Right ventricle myocardium superior (tissue), 1 donor: ENCODE measurements at places on chromosomes 1 and 21. TPM values are rescaled to one million over a fixed set of nuclear protein-coding genes. Genes with fewer than 3 reads are reported as not detected.

DNA sequence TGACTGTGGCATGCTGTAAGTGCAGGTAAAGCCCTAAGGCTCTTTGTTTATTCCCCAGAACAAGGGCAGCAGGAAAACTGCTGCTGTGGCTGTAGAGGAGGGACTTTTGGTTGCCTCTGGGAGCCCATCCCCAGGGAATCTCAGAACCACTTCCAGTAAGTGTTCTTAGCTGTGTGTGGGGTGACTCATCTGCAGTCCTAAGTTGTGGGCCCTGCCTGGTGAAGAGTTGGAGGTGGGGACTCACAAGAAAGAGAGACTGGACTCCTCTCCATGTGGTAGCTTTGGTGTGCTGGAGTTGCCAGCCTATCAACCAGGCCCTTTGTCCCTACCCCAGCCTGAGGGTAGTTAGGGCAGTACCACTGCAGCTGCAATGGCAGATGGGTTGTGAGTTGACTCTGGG lies 24.0 kb upstream of the DENND1B start:
- DNase-seq, result no peak

The UCK2 gene
- total RNA-seq, result 6.2 TPM

- no peak for DNase-seq
Measured at GRCh38 chr1:192914696-192915095, 105.9 kb downstream of the RGS2 start.

DNA sequence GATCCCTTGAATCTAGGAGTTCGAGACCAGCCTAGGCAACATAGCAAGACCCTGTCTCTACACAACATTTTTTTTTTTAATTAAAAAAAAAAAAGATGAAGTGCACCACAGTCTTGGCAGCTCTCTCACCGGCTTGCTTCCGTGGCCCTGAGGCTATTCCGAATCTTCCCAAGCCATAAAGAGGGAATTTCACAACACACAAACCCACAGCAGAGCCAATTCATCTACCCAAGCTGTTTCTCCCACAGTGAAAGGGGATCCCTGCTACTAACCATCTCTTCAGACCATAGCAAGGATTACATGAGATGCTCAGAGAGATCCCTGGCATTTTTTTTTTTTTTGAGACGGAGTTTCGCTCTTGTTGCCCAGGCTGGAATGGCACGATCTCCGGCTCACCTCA lies 8.3 kb upstream of the CHD5 start:
- no peak for DNase-seq
